ENCODE measurements at places on chromosomes 1 and 21.

DNA sequence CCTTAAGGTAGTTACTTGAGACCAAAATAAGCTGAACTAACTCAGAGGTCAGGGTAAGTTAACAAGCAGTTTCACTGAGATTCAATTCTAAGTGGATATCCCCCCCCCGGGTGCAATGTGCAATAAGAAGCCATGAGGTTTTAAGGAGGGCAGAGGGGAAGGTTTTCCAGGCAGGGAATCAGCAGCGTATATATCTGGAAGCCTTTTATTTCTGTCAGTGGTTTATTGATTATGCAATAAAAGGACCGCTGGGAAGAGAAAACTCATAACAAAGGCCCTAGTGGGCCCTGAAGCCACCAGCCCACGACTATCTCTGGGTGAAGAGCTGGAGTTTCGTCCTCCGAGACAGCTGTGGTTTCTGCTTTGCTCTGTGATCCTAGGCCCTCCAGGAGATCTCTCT is 53.1 kb upstream of the CTPS1 start:
- no peak for DNase-seq

- no peak for DNase-seq
Measured at GRCh38 chr1:24325587-24326449, 6.7 kb downstream of the GRHL3 start.

GRCh38 chr1:180002437-180002836 is 47.8 kb downstream of the CEP350 start:
- no peak for DNase-seq

DNA sequence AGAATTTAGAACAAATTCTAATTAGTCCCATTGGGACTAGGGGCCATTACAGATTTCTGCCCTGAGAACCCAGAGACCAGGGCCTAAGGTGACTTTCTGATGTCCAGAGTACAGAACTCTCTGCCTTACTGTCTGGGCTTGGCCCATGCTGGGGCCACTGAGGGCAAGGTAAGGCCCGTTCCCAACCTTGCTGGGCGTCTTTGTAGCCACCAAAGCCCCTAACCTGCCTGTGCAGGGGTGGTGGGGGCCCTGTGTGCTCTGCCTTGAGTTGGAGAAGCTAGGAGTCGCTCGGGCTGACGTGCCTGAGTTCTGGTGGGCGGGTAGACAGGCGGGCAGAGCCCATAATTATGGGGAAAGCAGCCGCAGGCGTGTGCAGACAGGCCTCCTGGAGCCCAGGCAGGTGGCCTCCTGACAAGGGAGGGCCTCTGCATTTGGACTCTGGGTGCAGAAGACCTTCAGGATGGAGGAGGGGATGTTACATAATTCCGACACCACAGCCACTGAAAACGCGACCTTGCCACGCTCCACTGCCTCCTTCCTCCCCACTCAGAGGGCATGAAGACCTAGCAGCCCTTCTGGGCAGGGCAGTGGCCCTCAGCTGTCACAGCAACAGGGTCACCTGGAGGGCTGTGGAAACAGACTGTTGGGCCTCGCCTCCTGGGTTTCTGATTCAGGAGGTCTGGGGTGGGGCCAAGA is 239.9 kb upstream of the TMEM51 start:
- DNase-seq: no peak

GRCh38 chr1:83905315-83905907 is 93.5 kb downstream of the TTLL7 start:
- no peak for DNase-seq

- no peak for DNase-seq
Measured at GRCh38 chr1:44284184-44284583, 70.9 kb downstream of the ERI3 start.

GRCh38 chr1:230120289-230120920 is 53.4 kb downstream of the GALNT2 start:
- peak; percentile 70 for DNase-seq

GRCh38 chr1:94753171-94753972 is 66.8 kb upstream of the SLC44A3 start:
- DNase-seq: peak; percentile 85

DNA sequence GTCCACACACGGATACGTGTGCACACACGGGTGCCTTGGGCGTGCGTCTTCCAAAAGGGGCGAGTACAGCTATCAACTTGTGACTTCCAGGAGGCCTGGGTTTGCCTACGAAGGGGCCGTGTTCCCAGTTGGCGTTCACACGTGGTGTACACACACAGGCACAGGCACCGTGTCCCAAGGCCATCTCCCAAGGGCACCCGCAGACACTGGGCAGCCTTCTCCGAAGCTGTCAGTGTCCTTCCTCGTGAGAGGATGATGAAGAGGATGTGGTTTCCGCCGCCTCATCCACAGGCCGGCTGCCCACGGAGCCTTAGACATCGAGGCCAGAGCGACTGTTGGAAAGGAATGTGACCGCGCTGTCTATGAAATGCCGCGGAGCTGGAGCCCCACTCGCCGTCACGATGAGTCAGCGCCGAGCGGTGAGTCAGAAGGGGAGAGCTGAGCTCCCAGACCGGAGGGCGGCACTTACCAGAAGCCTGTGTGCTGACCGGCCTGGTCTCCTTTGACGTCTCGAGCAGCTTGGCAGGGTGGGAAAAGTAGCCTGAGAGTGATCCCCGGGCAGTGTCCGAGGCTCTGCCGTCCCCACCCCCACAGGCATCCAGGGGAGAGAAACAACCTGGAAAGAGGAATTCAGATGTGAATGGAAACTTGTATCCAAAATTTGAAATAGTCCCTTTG is 141.4 kb upstream of the ARHGEF16 start:
- DNase-seq: peak; percentile 92

GRCh38 chr1:241063276-241063675 is 293.7 kb downstream of the RGS7 start:
- no peak for DNase-seq

DNA sequence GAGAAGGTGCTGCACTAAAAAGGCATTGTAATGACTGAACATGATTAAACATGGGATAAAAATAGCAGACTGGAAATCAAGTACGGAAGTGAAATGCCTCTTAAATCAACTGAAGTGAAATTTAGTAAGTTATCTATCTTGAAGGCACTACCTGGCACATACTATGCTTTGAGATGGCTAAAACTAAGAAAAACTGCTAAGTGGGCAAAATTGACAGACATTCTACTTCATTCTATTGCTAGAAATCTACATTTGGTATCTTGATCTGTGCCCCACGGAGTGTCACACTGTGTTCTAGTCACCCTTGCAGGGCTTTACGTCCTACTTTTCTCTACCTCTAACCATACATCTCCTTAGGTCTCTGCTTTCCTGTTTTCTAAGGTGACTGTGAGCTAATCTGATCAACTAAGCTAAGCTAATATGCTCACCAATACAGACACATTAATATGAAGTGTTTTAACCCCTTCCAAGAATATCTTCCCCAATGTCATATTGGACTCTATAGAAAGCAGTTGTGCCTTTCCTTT is 4.1 kb downstream of the PDC start:
- no peak for DNase-seq

DNA sequence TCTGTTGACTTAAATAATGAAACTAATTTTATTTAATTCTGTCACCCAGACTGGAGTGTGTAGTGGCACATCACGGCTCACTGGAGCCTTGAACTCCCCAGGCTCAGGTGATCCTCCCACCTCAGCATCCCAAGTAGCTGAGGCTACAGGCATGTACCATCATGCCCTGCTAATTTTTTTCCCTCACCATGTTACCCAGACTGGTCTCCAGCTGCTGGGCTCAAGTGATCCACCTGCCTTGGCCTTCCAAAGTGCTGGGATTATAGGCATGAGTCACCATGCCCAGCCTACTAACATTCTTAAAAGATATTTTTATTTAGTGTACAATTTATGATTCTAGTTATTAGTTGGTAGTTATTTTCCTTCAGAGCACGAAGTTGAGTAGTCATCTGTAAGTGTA is 49.5 kb downstream of the NRDC start:
- DNase-seq: no peak

- no peak for DNase-seq
Measured at GRCh38 chr1:150997949-150998348, 8.8 kb downstream of the MINDY1 start.

DNA sequence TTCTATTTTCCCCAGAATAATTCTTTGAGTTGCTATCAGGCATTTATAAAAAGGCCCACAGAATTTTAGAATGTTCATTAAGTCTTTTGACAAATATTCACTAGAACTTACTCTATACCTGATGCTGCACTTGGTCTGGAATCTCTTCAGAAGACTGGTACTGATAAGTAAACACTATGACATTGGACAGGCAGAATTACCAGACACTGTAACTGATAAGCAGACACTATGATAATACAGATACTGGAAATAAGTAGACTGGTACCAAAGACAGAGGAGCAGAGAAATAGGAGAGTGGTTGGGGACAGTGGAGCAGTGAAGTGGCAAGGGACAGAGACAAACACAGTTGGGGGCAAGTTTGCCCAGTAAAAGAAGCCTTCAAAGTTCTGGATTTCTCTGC is 8.2 kb downstream of the DPT start:
- DNase-seq: no peak

- DNase-seq: no peak
Measured at GRCh38 chr1:32303997-32304622, 12.2 kb downstream of the HDAC1 start.

- peak; percentile 39 for DNase-seq
Measured at GRCh38 chr1:244214009-244214967, 163.2 kb downstream of the ZBTB18 start.

GRCh38 chr1:24195136-24195535 is 8.0 kb upstream of the IFNLR1 start:
- no peak for DNase-seq

DNA sequence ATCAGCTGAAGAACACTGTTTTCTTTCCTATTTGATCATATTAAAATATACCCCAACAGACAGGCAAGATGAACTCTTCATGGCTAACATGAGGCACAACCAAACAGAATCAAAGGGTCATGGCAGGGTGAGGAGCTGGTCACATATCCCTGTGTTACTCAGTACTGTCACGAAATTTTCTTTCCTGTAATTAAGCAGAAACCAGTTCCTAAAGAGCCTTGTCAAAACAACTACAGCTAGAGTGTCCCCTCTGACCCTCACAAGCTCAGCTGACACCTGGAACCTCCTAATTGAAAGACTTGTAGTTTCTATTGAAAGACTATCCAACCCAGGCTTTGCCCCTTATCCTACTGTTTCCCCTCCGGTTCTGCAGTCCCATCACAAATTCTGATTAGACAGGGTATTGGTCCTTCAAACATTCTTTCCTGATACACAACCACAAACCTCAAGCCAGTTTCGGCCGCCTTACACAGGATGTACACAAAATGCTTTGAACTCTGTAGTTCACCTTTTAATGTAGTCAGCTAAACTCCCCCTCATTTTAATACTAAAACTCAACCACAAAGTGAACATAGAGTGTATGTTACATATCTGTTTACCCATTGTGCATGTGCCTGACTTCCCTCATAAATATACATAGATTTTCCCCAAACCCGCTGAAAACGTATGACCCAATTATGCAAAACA is 651.9 kb downstream of the MRPL39 start:
- no peak for DNase-seq

DNA sequence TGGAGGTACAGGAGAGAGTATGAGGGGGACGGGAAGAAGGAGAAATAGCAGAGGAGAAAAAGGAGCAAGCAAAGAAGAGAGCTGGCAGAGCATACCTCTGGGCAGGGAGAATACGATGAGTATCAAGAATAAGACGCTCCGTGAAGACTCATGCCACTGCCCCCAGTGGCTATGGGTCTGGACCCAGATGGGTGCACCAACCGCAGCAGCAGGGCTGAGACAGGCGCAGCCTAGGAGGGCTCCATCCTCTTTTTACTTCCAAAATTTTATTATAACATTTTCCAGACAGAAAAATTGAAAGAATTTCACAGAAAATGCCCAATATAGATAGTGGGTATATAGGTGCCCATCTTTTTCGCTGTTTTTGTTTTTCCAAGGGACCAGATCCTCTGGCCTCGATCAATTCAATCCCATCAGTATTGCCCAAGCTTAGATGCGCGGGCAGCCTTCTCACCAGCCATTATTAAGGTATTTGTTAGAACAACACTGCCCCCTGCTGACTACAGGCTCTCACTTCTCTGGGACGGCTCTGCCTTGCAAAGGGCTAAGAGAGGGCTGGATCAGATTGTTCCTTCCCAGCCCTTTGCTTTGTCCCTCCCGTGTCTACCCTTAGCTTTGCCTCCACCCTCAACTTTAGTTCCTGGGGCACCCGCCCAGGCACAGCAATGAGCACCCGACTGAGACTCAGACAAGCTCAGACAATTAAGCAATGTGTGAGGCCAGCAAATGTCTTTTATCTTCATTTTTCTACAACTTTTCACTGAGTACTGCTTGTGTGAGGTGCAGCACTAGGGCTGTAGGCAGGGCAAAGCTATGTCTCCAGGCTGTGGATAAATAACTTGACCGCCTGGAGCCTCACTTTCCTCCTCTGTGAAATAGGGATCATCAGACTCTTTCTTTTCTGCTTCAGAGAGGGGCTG is 17.5 kb upstream of the CAMK1G start:
- DNase-seq: peak; percentile 61

DNA sequence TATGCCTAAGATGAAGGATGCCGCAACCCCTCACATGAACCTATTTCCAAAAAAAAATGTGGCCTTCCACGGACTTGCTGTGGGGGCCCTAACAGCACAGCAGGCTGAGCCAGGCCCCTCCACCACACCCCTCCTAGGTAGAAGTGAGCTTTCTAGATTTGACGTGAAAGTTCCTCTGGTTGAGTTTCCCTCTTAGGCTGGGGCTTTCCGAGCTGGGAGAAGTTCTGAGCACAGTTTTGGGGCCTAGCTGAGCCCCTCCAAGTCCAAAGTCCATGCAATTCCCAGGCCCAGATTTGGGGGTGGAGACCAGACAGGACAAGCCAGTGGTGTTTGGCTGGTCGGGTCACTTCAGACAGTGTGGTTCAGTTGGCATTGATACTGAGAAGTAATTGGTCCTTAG is 13.8 kb upstream of the PHLDA3 start:
- no peak for DNase-seq

DNA sequence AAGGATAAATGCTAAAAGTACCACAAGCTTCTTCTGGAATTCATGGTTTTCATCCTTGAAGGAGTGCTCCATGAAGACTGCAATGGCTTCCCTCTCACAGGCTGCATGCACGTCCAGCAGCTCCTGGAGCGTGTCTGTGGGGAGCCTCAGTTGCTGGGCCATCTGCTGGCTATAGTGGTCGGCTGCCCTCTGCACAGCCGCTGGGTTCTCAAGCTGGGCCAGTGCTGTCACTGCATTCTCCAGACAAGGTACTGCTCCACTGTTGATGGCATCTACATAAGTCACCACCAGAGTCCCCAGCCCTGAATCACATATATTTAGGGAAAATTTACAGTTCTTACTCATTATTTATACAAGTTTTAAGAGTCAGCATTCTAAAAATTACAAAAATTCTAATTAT is 8.7 kb downstream of the GBP4 start:
- DNase-seq: no peak

DNA sequence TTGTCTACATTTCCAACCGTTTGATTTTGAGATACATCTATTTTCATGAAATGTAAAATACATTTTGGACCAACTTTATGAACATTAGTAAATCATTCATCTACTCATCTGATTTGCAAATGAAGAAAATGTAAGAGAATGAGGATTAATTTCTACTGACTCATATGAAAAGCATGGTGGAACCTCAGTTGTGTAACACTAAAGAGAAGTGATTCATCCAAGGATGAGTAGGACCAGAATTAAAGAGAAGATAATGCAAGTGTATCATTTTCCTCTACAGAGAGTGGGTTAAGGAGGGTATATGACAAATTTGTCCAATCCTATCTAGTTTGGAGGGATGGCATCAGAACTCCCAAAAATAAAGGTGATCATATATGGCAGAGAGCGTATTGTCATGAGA is 1967.6 kb downstream of the MRPL39 start:
- no peak for DNase-seq
